ENCODE measurements at places on chromosomes 6 and 20. TPM values are rescaled to one million over a fixed set of nuclear protein-coding genes. Genes with fewer than 3 reads are reported as not detected.

DNA sequence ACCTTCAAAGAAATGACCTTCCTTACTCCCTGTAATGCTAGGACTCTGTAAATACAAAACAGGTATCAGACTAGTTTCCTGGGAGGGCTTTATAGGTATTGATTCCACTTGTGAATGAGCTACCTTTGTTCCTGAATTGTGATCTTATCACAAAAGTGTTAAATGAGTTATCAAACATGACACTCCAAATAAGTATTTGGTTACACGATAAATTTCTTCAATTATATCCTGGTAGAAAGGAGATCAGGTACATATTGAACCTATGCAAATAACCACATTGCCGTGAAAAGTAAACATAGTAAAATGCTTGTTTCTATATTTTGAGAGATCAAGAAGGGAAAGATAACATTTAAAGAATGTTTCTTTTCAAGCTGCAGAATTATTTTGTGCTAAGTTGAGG lies 285.3 kb downstream of the HIVEP2 start:
- no peak for DNase-seq

GRCh38 chr6:36121787-36122494 lies 8.4 kb upstream of the MAPK13 start:
- no peak for DNase-seq

GRCh38 chr6:117907601-117908245 lies 659 bp downstream of the SLC35F1 start:
- DNase-seq, result no peak

- DNase-seq, result no peak
Observed at GRCh38 chr6:78883651-78884050, 16.3 kb downstream of the IRAK1BP1 start.

Gene TFAP2C
- not detected for total RNA-seq

All from renal cortical epithelial cell (primary cell).